ENCODE measurements at places on chromosomes 7 and 10.

DNA sequence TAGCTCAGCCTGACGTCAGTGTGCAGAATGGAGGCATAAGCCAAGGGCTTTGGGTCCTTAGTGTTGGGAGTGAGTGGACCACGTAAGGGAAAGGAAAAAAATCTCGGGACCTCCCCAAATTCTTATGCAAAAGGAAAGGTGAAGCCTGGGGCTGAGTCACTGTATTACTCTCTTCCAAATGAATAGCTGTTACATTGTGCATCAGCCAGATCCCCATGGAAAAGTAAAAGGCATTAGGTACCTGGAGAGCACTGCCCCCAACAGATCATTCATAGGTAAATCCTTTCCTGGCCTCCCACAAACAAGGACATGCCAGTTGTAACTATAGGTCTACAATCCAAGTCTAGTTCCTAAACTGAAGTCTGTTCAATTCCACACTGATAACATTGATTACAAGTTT lies 170.5 kb downstream of the C1GALT1 start:
- no peak for DNase-seq

GRCh38 chr7:150420987-150421674 lies 29.3 kb upstream of the GIMAP8 start:
- peak; percentile 69 for DNase-seq

DNA sequence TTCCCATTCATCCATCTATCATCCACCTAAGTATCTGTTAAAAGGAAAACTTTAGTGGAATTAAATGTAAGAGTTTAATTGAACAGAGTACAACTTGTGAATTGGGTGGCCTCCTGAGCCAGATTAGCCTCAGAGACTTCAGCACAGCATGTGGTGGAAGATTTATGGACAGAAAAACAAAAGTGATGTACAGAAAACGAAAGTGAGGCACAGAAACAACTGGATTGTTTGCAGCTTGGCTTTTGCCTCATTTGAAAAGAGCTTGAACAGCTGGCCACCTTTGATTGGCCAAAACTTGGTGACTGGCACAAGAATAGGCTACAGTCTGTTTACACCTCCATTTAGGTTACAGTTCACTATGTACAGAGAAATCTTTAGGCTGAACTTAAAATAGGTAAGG lies 1463.4 kb upstream of the CELF2 start:
- no peak for DNase-seq

- no peak for DNase-seq
Measured at GRCh38 chr7:110835218-110835617, 255.7 kb upstream of the LRRN3 start.

DNA sequence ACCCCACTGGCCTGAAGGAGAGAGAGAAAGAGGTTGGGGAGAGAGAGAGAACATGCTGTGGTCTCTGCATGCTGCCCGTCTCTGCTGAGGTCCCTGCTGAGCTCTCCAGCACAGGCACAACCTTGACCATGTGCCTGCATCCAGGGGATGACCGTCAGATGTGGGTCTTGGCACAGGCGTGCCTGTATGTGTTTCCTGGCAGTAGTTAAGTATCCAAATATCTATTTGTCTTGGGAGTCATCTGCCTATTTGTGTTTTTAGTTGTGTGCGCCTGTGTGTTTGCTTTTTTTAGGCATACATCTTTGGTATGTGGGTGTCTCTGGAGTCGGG lies 1.9 kb upstream of the UNC5B start:
- DNase-seq: no peak

- DNase-seq: peak; percentile 49
Measured at GRCh38 chr10:18312374-18313139, 172.3 kb downstream of the CACNB2 start.

GRCh38 chr7:35015346-35015859 lies 21.9 kb downstream of the DPY19L1 start:
- no peak for DNase-seq

GRCh38 chr10:66637273-66638036 lies 288.4 kb upstream of the LRRTM3 start:
- no peak for DNase-seq

DNA sequence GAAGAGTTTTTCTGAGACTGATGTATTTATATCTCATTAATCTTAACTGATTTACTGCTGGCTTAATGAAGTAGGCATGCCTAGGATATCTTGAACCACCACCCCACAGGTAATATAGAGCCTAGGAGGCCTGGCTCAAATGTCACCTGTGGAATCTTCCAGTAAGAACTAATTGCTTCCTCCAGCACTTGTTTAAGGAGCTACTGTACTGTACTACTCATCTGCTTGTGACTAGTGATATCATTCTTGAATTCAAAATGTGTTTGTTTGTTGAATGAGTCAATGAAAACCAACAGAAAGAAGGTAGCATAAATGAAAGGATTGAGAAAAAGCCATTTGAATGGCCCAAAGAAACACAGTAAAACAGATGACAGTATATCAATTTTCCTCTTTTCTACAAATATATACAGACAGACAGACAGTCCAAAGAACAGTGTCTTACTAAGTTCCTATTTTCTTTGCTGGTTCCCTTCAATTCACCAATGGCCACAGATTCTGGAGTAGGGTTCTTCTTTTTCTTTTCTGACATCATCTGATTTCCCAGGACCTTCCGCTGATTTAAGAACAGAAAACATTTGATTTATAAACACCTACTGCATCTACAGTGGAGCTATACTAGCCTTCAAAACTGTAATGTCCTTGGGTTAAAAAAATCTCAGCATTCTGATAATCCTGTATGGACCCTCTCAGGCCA lies 43.7 kb upstream of the SLIT1 start:
- DNase-seq: no peak

- no peak for DNase-seq
Measured at GRCh38 chr10:62048919-62049623, 147.6 kb downstream of the ARID5B start.

DNA sequence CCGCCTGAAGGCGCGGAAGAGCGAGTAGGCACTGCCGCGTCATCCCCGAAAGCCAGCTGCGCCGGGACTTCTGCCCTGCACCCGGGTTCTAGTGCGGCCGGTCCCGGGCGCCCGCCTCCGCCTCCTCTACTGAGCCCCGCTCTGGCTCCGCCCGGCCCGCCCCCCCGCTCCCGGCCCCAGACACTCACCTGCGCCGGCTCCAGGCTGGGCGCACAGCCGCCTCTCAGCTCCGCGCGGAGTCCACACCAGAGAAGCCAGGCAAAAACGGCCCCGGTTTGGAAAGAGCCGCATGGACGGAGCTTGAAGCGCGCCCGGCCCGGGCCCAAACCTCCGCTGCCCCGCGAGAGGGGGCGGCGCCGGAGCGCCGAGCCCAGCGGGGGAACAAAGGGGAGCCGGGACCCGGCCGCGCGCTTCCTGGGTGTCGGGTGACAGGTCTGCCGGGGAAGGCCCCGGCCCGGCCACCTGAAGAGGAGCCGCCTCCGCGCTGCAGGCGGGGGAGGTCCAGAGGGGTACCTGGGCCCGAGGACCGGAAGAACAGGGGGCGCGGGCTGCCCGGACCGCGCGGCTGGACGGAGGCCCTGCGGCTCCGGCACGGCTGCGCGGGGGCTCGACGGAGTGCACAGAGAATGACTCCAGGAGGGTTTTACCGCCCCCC lies 168.2 kb downstream of the NRF1 start:
- no peak for DNase-seq

All from AML-193 (cell line).